CD4-positive, alpha-beta memory T cell (primary cell): ENCODE measurements at places on chromosomes 5 and 9.
A peak's percentile ranks its signal among the peaks of the same experiment; 100 is the strongest.

- DNase-seq = no peak
These were observed 41.3 kb upstream of the FBP1 start for GRCh38 chr9:94680621-94681020.

DNA sequence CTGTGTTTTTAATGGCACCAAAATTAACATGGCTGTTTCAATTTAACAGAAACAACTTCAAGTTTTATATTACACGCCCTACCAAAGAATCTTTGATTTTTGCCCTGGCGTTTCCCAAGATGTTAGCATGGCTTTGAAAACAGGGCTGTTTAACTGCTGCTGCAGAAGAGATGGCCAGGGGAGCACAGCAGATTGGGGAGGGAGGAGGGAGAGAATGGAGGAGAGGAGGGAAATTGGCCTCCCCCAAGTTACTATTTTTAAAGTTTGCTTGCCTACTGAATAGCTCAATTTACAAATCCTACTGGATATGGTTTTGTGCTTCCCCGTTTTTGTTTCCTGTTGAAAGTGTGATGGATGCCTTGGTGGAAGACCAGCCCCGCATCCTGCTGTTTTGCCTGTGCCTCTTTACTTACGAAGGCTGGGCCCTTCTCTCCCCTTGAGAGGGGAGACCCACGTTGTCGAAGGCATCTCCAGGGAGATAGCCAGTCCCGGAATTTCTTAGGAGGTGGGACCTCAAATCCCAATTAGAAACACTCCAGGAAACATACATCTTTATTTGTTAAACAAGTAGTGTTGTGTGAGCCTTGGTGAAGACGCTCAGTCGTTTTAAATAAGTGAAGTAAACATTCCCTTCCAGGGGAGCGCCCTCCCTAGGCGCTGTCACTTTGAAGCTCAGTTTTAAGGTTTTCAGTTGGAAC, 98.6 kb downstream of the AOPEP start:
- no peak for DNase-seq

DNA sequence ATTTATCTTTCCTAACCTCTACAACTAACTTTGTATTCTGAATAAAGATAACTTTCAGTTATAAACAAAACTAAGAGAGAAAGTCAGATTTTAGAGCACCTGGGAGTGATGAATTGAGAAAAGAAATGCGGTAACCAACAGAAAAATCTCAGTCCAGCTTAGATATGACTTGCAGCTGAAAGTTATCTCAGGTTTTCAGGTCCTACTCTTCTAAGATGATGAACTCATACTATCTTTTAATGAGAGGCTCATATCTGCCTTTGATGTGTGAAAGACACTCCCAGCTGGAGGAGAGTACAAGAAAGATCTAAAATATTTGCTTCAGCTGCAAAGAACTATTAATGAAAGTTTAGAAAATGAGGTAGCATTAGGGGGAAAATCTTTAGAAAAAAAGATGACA, 190.5 kb downstream of the DENND1A start:
- DNase-seq = no peak

- no peak for DNase-seq
These were observed 25.4 kb downstream of the RGMB start for GRCh38 chr5:98798847-98799246.

- DNase-seq = no peak
These were observed 73.1 kb downstream of the NDFIP1 start for GRCh38 chr5:142181547-142182163.

GRCh38 chr9:136336156-136336870, 9.0 kb downstream of the GPSM1 start:
- DNase-seq = no peak

DNA sequence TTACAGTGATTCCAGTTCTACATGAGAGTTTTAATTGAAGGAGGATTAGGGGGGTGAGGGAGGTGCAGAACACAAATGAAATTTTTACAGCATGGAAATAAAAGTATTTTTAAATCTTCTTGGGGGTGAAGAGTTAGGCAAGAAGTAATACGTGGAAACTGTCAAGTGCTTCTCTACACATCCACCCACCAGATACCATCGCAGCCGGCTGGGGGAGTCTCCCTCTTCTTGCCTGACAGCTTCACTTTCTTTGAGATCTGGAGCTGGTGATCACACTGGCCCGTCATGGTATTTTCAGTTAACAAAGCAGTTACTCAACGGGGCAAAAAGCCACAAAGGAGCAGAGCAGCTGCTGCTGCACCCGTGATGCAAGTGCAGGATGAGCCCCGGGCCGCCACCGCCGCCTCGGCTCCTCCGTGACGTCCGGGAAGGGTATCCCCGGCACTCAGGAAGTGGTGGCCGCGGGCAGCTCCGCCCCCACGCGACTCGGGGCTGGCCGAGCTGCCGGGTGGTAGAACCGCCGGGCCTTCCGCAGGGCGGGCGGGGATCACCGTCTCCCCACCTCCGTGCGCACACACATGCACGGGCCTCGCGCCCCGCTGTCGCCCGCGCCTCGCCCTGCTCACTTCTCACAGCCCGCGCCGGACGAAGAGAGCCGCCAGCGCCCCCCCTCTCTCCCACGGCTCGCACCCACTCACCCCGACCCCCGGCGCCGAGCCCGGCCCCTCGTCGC, 2.4 kb upstream of the NR4A3 start:
- peak; percentile 98 for DNase-seq

GRCh38 chr9:136799854-136800657, 3.9 kb downstream of the CCDC183 start:
- peak; percentile 76 for DNase-seq

- DNase-seq = no peak
These were observed 28.8 kb upstream of the RNU6ATAC start for GRCh38 chr9:134192951-134193731.

GRCh38 chr5:180795771-180796313, 6.8 kb downstream of the MGAT1 start:
- no peak for DNase-seq

DNA sequence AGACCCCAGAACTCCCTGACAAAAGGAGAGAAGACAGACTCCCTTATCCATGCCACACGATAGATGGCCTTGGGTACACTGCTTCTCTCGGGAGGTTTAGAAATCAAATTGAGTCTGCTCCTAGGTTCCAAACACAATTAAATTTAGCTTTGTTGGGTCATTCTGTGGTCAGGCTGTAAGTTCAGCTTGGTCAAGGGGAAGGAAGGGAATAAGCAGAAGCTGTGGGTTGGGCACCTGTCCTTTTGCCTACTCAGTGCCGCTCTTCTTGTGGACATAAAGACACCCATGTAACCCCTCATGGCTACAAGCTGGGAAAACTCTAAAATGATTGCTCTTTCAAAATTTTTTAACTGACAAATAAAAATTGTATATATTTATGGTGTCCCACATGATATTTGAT, 19.1 kb upstream of the AK3 start:
- DNase-seq = no peak

DNA sequence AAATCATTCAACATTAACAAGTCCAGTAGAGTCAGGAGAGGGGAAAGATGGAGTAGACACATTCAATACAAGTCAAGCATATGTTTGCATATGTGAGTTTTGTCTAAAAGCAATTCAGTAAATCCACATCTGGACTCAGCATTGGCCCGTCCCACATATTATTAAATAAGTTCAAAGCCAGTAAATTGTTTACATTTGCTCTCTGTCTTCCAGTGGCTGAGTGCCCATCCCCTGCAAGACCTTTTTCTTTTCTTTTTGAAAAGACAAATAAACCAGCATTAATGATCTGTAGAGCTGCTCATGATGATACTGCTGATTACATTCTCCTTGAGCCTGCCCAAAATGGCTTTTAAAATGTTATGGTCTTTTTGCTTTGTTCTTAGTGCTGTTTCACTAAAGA, 71.1 kb downstream of the TNC start:
- DNase-seq = no peak

DNA sequence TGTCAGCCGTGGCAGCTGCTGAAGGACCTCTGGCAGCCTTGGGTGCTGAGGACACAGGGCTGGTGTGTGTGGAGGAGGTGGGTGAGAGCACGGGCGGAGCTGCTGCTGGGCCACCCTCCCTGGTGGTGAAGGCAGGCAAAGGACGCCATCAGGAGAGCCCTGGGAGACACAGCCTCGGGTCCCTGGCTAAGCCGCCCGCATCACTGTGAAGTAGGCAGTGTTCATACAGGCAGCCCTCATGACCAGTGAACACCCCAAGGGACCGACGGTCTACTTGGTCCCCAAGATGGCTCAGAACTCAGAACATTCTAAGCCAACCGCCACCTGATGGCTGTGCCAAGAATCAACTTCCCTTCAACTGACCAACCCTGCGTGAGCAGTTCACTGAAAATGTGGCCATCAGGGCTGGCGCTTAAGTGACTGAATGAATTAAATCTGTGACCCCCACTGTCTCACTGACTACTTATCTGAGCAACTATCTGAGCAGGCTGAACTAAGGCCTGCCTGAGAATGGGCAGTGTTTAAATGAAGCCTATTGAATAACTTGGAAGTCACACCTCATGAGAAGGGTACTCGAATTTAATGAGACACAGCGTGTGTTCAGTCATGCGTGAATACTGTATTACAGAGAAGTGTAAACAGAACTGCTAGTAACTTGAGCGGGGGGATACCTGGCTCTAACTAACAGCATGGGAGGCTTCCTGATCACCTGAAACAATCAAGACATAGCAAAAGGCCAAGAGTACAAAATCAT, 54.7 kb upstream of the SIMC1 start:
- no peak for DNase-seq

DNA sequence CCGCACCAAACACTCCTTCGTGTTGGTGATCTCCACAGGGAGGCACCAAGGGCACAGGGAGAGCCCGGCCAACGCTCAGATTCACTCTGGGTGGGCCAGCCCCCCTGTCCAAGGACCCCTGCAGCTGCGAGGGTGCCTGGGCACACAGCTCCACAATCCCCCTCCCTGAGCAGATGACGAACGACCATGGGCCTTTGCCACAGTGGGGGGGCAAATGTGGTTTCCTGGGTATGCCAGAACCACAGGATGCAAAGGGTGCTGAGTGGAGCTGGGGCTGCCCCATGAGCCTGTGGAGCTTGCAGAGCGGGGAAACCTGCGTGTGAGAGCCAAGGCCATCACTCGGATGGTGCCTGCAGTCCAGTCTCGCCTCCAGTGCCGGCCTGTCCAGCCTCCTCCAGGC, 31.0 kb downstream of the LPCAT1 start:
- no peak for DNase-seq

GRCh38 chr5:56415356-56415765, 182.2 kb upstream of the ANKRD55 start:
- DNase-seq = no peak

- DNase-seq = no peak
These were observed 168.2 kb downstream of the DAB2IP start for GRCh38 chr9:121819428-121820231.

GRCh38 chr9:124724415-124725067, 46.6 kb downstream of the NR6A1 start:
- no peak for DNase-seq

DNA sequence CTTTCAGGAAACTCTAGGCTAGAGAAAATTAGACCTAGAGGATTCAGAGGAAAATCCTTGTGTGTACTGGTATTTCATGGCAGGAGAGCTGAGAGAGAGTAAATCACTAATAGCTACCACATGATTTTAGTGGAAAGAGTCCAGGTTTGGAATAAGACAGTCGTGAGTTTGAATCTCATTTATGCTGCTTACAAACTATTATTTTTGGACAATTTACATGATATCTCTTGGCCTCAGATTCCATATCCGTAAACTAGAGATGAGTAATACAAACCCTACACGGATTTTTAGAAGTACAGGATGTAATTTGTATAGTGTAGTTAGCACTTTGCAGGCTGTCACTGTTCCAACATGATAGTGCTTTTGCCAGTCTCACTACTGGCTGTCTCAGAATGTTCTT, 2.7 kb downstream of the IL31RA start:
- no peak for DNase-seq

- no peak for DNase-seq
These were observed 4.1 kb downstream of the LMX1B start for GRCh38 chr9:126617823-126618165.

DNA sequence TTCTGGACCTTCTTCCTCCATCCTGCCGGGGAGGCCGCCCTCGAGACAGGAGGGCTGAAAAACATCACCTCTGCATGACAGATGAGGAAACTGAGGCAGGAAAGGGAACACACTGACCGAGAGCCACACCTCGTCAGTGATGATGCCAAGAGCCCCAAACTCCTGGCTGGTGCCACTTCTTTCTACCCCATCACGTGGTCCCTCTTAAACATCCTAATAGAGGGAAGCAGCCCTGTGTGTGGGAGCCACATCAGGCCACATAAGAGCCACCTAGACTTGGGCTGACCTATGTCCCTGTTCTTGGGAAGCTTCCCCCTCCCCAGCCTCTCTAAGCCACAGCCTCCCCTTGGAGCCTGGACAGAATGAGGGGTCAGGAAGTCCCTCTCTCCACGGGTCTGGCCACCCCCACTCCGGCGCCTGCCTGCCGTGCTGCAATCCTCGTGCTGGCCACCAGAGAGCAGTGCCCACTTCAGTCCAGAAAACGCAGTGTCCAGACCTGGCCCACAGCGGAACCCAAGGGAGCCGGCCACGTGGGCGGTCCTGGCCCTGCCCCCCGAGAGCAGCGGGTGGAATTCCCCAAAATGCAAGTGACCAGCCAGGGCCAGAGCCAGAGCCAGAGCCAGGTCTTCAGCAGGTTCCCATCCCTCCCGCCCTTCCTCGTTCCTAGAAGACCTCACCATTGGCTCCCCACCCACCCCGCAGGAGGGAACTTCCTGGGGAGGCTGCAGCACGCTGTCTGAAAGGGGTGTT, 54.7 kb upstream of the SARDH start:
- DNase-seq = peak; percentile 28

- no peak for DNase-seq
These were observed 533.8 kb upstream of the CLINT1 start for GRCh38 chr5:158392753-158393152.

GRCh38 chr5:91864962-91865361, 481.8 kb upstream of the ARRDC3 start:
- DNase-seq = no peak

DNA sequence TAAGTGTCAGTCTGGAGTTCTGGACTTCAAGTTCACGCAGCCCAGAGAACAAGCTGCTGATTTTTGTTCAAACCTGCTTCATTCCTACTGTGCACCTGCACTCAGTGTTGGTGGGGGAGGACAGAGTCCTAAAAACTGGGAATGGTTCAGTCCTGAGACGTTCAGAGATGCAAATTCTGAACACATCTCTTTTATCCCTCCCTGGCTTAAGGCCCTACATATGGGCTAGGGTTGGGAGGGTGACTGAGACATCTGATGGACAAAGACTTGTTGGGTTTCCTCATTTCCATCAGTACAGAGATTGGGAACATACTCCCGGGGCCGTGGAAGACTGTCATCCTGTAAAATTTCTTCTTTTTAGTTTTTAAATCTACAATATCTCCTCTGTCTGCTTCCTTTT, 83.0 kb upstream of the TTC23L start:
- no peak for DNase-seq

GRCh38 chr5:172118891-172119290, 69.1 kb downstream of the STK10 start:
- DNase-seq = no peak

DNA sequence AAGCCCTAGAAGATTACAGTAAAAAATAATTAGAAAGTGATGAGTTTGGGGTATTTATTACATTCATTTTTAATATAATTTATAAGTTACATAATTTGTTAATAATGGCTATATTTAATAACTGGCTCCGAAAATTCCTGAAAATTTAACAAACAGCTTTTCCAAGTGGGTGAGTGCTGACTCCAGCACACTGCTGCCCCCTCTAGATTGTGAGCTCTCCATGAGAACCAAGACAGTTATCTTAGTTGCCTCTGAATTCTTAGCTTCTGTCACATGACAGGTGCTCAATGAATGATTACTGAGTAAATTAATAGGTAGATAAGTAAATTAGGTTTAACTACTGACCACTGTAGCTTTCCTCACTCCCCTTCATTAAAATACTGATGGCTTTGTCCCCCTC, 7.8 kb downstream of the KLHL3 start:
- DNase-seq = no peak

- DNase-seq = no peak
These were observed 3.8 kb downstream of the DCANP1 start for GRCh38 chr5:135443161-135443960.

- DNase-seq = no peak
These were observed 720 bp downstream of the NADK2 start for GRCh38 chr5:36240779-36241630.
